NCI-H524 (cell line): ENCODE measurements at places on chromosomes 4 and X.

GRCh38 chr4:6877067-6877466 lies 32.6 kb upstream of the TBC1D14 start:
- DNase-seq: no peak

DNA sequence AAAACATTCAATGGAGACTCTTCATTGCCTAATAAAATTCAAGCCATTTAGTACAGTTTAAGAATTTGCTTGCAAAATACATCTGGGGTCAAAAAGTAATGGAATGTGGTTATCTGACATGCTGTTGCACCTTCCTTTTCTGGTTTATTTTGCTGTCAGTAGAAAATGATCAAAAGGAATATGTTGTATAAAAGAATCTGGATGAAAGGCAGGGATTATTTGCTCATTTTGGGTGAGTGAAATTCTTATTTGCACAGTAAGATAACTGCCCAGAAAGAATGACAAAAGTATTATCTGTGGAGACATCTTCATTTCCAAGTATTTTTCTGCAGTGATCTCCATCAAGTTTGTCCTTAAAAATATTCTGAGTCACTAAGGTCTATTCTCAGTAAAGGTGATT lies 30.4 kb downstream of the BOD1L1 start:
- no peak for DNase-seq

DNA sequence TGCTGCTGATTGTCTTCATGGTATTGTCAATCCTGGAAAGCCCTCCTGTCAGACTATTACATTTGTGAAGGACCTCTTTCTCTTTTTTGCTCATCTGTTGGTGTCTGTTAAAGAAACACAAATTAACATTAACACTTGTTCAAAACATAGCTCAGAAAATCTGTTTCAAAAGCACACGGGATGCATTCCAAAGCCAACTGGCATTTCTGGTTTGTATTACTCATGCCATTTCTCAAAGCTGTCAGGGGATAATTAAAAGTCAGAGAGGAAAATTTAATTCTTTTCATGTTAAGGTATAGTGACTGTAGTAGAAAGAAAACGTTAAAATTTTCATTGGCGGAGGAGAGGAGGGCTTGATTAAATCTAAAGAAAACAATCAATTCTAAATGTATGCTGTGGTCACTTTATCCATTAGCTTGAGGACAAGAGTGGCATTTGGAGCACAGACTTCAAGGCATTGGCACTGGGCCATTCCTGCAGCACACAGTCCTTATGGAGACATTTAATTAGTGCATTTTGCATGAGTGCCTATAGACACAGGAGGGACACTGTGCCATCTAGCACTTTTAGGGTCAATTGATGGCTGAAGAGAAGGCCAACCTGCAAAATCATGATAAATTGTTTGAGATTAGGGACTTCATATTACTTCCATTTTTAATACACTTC lies 21.2 kb upstream of the GLRA2 start:
- peak; percentile 8 for DNase-seq

- DNase-seq: no peak
Observed at GRCh38 chr4:37415845-37416369, 171.4 kb downstream of the NWD2 start.

DNA sequence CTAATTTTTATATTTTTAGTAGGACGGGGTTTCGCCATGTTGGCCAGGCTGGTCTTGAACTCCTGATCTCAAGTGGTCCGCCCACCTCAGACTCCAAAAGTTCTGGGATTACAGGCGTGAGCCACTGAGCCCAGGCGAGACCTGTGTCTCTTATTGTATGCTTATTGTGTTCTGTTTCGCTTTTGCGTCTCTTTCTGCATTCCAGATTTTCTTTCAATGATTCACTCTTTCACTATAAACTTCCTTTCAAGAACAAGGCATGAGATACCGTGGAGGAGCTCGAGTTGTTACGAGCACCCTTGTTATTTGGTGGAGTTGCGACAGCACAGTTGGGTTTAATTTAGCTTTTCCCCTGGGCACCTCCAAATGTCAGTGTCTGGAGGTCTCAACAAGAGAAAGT lies 366.7 kb upstream of the FAT1 start:
- no peak for DNase-seq
